Testis (tissue), 5 donors: ENCODE measurements at places on chromosomes 1 and 21. TPM values are rescaled to one million over a fixed set of nuclear protein-coding genes. Genes with fewer than 3 reads are reported as not detected.

Gene CD1B
- 0.30 TPM for polyA plus RNA-seq

Gene ERO1B
- polyA plus RNA-seq: 53.8 TPM

Gene PCSK9
- 1.3 TPM for polyA plus RNA-seq

Gene GPR89A
- polyA plus RNA-seq: 35.6 TPM

Gene GBP6
- polyA plus RNA-seq: 0.26 TPM

Gene OR2T4
- polyA plus RNA-seq: not detected

Gene TOR1AIP2
- 25.9 TPM for polyA plus RNA-seq

Gene MROH9
- polyA plus RNA-seq: 2.3 TPM

Gene PSEN2
- 40.7 TPM for polyA plus RNA-seq

Gene GJA4
- 10.9 TPM for polyA plus RNA-seq
